ENCODE measurements at places on chromosomes 16 and 17.

- no peak for DNase-seq
These were observed 87.2 kb downstream of the MAP2K4 start for GRCh38 chr17:12107905-12108304.

GRCh38 chr17:44071772-44072171, 1.2 kb downstream of the G6PC3 start:
- no peak for DNase-seq

DNA sequence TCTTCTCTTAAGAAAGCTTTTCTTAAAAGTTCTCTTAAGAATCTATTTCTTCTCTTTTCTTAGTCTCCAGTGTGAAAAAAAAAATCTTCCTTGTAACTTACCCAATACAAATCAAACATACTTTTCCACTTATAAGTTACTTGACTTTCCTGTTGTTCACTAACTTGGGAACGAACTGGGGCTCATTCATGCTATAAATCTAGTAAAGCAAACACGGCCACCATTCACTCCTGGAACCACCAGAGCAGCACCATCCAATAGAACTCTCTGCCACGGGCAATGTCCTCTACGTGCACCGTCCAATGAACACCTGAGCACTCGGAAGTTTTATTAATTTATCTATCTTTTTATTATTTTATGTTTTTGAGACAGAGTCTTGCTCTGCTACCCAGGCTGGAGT, 20.8 kb downstream of the SRP68 start:
- no peak for DNase-seq

DNA sequence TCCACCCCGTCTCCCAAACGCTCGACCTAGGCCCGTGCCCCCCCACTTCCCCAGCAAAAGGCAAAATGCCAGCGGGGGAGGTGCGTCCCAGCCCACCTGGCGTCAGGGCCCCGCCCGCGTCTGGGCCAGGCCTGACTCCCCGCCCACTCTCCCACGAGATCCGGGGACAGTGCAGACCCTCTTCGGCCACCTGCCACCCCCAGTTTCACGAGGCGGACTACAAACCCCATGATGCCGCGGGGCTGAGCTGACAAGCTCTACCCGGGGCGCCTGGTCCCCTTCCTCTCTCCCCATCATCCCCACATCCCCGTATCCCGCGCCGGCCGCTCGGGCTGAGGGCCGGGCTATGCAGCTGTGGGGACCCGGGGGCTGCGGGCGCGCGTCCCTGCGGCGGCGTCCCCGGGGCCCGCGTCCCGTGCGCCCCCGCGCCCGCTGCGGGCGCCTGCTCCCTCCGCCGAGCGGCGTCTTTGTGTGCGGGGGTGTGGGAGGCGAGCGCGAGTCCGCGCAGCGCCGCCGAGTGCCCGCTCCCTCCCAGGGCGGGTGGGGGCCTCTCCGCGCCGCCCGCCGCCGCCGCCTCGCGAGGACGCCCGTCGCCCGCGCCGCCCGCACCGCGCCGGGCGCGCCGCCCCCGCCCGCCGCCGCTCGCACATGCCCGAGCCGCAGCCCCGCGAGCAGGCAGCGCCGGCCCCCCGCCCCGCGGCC, at the start of gene ANKRD13B:
Gene ANKRD13B (plus strand): TSS at position 283 of the 702 bp plus-strand sequence. CDS start 490 bp downstream, outside the sequence.
- DNase-seq, result peak; percentile 26

DNA sequence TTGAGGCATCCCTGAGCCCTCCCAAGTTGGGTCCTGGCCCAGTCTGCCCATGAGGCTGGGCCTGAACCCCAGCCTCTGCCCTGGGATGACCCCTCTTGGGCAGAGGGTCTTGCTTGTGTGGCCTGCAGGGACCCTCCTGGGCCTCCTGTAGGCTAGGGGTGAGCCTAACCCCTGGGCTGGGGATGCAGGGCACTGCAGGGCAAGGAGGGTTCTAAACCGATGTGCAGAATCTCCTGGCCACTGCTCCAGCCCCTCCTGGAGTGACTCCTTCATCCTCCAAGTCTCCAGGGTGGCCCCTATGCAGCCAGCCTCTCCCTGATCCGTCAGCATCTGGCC, 37.5 kb downstream of the LGALS9 start:
- peak; percentile 31 for DNase-seq

GRCh38 chr16:78742501-78743283, 643.2 kb downstream of the WWOX start:
- peak; percentile 21 for DNase-seq

DNA sequence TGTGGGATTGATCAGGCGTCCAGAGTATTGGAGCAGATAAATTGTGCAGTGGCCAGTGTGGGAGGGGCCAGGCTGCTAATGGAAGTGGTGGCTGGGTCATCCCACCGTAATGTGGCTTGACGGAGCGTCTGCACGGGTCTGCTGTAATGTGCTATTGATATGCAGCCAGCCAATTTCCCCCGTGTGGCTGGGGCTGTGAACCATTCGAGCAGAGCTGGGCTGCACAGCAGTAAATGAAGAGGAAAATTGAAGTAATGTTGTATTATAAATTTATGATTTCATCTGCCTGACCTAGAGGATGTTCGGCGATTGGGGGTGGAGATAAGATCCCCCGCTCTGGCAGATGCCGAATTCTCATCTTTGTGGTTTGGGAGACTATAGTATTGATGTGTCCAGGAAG, 121.5 kb downstream of the CCDC182 start:
- no peak for DNase-seq

GRCh38 chr17:20155258-20156195, 146.4 kb downstream of the SPECC1 start:
- DNase-seq, result peak; percentile 97

DNA sequence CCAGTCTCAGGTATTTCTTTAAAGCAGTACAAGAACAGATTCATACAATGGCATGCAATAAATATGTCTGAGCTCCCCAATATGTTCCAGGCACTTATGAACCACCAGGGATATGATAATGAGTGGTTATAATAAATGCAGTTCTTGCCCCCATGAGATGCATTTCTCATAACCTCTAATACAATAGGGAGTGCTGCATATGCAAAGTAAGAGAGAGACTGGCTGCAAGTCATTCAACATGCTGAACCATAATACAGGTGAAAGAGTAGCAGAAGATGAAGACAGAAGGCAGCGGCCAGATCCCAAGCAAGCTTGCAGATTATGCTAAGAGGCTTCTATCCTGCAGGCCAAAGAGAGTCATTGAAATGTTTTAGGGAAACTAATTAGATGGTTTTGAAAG, 96.7 kb downstream of the CHD9NB start:
- DNase-seq, result no peak

DNA sequence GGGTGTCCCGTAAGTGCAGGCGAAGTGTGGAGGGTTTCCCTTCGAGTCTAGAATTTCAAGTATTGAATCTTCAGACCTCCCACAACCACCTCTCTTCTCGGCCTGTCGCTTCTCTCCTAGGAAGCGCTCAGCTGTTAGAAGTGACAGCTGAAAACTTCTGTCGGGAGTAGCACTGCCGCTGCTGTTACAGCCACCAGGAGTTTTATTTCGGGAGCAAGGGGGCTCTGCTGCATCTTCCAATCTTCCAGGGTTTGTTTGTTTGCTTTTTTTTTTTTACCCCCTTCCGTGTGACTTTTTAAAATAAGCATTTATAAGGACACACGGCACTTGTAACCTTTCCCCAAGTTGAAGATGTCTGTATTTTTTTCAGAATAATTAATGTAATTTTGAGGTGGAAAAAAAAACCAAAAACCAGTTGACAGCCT, 767 bp downstream of the RPS6KB1 start:
- no peak for DNase-seq

GRCh38 chr17:55053855-55054254, 85.3 kb downstream of the STXBP4 start:
- DNase-seq, result no peak

DNA sequence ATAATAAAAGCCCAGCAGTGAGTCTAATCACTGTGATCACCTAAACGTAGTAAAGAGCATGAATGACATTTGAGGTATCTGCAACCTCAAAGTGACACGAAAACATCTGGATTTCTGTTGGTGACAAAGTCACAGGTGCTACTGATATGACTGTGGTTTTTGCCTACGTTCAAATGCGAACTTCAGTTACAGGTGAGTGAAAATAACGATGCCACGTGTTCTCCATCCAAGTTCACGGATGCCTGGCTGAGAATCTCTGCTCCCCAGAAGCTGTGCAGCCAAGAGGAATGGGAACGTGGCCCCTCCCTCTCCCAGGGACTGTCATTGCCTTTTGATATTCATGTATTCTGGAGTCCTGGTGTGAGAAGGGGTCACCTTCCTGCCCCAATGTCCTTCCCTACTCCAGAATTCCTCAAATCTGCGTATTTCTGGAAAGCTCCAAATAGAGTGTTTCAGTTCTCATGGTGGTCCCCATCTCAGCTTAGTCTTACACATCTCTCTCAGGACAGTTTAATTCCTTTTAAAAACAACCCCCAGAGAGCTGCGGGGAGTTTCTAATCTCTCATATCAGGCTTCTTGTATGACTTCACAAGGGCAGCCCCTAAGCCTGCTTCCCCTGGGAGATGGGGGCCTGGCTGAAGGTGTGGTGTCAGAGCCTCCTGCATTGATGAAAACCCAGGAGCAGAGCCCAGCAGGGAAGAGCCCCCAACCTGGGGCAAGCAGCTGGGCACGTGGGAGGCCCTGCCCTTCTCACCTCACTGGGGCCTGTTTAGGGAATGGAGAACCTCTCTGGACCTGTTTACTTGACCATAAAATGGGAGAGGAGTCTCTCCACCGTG, 25.8 kb downstream of the PIK3R5 start:
- DNase-seq, result no peak

GRCh38 chr17:67753026-67753425, 35.3 kb downstream of the NOL11 start:
- DNase-seq, result no peak

DNA sequence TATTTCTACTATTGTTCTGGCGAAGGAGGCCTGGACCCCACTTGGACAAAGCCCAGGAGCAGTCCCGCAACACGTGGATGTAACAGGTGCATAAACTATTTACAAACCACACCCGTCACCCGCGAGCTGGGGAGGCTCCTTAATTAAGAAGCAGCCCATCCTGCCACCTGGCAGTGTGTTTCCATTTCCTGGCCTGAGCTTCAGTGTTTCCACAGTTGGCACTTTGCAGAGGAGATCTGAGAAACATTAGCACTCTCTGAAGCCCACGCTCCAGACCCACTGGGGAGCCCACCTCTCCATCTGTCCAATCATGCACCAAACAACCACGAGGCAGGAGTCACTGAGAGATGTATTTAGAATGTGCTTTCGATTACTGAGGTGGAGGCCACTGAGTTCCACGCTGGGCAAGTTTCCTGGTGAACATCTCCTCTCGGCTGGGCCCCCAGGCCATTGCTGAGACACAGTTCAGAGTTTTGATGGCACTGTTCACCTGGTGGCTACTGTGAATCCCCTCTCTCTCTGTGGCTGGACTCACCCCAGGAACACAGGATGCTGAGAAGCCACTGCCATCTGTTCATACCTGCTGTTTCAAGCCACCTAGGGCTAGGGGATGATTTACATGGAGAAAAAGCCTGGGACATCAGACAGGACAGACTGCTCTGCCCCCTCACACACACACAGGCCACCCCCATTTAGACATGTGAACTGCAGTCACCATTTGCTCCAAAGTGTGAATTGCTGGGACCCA, 129.1 kb downstream of the AIPL1 start:
- no peak for DNase-seq

DNA sequence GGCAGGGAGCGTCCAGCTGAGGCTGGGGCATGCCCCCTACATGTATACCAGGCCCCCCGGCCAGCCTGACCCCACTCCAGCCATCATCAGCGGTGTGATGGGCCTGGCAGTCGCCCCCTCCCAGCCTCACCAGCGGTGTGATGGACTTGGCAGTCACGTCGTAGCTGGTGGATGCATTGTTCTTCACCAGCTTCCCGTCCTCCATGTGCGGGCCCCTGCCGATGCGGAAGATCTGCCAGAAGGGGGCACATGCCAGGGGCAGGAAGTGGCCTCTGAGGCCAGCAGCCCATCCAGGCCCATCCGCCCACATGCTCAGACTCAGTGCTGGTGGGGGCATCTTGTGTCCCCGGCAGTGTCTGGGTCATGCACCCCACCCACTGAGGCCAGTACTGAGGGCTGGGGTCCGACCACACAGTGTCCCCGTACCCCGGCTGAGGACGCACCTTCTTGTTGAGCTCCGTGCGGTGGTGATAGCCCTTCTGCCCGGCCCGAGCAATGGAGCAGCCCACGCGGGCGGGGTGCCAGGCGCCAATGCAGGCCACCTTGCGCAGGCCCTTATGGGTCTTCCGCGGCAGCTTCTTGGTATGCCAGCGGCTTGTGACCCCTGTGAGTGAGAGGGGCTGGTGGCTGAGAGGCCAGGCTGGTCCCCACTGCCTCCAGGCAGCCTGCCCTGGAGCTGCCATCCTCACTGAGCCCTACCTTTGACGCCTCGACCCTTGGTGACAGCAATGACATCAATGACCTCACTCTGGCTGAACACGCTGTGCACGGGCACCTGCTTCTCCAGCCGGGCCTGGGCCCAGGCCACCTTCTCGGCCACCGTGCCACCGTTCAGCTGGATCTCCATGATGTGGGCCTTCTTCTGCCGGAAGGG, 3.7 kb upstream of the MSRB1 start:
- DNase-seq, result no peak

DNA sequence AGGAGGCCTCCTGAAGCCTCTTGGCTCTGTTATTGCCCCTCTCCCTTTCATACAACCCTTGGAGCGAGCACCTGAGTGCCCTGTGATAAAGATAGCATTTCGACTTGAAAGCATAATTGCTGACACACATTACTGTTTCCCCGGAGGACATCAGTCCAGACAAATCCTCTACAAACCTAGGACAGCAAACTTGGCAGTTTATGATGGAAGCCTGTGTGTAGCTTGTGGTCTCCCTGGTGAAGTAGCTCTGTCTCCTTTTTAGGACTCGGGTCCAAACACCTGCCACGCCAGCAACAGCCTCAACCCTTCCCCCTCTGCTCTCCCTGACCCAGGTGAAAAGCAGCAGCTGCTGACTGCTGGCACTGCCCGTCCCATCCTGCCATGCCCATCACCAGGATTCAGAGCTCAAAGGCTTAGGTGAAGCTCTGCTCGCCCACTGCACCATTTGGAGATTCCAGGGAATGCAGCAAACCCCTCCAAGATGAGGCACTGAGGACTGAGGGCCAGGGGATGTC, 55.9 kb downstream of the IRX6 start:
- DNase-seq, result no peak

GRCh38 chr16:22417019-22417418, 42.6 kb upstream of the CDR2 start:
- no peak for DNase-seq

- DNase-seq, result no peak
These were observed 25.8 kb upstream of the TEKT1 start for GRCh38 chr17:6857336-6857735.

DNA sequence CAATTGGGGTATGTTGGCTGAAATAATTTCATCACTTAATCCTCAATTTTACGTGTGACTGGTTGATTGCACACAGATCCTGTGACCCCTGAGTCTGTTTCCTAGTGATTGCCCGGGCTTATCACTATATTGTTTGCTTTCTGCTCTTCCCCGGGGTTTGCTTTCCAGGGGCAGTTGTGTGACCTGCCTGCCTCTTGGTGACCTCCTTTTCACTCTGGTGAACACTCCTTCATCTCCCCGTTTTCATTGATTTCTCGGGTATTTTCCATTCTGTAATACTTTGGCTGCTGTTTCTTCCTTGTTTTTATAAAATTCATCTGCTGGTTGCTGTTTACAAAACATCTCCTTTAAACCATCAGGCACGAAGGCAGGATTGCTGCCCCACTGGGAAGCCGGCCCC, 36.0 kb downstream of the NTN1 start:
- no peak for DNase-seq

GRCh38 chr16:85718682-85719081, 29.9 kb upstream of the GINS2 start:
- no peak for DNase-seq

- DNase-seq, result no peak
These were observed 35.8 kb downstream of the CPD start for GRCh38 chr17:30414486-30414885.

Data from pancreas (tissue), 10 donors.